ENCODE measurements at places on chromosomes 1 and 21.

DNA sequence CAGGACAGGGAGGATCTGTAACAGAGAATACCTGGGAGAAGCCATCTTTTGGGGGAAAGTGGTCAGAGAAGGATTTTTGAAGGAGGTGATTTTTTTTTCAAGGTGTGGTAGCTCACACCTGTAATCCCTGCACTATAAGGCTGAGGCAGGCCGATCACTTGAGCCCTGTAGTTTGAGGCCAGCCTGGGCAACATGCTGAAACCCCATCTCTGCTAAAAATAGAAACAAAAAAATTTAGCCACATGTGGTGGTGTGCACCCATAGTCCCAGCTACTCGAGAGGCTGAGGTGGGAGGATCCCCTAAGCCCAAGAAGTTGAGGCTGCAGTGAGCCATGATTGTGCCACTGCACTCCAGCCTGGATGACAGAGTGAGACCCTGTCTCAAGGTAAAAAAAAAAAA is 67.4 kb upstream of the ARTN start:
- no peak for DNase-seq

- no peak for DNase-seq
These were observed 69.3 kb downstream of the RBM11 start for GRCh38 chr21:14285147-14285761.

DNA sequence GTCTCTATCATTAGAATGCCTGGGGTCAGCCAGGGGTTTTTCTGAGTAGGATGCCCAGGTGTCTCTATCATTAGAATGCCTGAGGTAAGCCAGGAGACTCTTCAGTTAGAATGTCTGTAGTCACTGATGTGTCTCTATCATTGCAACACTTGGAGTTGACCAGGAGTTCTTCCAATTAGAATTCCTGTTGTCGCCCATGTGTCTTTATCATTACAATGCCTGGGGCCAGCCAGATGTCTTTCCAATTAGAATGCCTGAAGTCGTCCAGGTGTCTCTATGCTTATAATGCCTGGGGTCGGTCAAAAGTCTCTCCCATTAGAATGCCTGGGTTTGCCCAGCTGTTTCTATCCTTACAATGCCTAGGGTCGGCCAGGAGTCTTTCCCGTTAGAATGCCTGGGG is 55.8 kb downstream of the RNF187 start:
- DNase-seq = no peak

DNA sequence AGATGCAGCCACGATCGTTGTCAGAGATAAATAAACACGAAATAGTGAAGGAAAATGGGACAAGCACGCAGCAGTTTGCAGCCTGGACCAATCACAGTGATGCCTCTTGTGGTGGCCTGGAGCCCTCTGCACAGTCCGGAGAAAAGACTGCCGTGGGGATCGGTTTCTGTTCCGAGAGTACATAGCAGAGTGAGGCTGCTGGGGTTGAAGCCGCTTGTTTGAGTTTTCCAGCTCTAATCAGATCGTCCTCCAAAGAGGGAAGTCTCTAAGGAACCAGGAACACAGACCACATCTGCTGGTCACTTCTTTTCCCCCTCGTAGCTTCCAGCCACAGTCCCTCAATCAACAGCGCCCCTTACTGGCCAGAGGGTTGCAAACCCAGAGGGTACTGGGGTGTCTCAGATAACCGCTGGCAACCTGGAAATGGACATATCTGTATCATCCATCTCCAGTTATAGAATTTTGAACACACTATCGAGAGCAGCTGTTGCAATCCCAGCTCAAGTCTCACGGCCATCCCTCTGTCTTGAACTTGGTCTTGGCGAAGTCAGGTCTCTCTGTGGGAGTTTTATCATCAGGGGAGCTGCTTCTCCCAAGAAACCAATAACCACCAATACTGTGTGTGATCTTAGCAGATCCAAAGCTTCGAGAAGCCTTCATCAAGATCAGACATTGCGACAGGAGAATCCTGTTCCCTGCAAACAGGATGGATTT is 57.4 kb downstream of the OLIG1 start:
- peak; percentile 24 for DNase-seq

- no peak for DNase-seq
These were observed 14.8 kb upstream of the C1orf174 start for GRCh38 chr1:3914911-3915310.

All from effector CD4-positive, alpha-beta T cell (primary cell).